ENCODE measurements at places on chromosomes 1 and 21.

GRCh38 chr1:34532113-34532512 lies 222.7 kb upstream of the GJB5 start:
- DNase-seq: no peak

DNA sequence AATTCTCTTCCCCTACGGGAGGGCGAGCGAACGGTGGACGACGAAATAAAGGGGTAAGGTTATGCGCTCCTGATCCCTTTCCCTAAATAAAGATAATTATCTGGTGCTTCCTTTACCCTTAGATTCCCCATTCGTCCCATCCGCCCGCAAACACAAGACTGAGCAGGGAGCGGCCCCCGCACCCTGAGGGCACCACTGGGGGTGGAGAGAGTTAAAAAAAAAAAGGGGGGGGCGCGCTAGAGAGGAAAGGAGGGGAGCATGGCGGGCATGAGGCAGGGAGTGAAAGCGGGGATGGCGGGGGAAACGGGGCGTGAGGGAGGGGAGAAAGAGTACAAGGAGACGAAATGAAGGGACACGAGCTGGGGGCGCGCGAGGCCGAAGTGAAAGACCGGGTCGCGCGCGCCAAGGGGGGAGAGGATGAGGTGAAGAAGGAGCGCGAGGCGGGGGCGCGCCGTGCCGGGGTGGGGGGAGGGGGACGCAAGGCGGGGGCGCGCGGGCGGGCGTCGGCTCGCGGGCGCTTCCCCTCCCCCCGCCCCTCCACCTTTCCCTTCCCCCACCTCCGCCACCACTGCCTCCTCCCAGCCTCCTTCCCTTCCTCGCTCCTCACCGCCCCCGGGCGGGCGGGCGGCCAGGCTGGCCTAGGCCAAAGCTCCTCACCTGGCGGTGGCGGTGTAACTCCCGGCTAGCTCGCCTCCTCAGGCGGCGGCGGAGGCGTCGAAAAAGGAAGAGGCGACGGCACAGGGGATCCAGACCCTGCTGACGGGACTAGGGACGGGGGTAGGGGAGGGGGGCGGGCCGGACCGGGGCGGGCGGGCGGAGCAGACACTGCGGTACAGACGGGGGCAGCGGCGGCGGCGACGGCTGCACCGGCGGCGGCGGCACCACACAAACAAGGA lies 448 bp downstream of the GATAD2B start:
- DNase-seq: peak; percentile 83

GRCh38 chr1:231147896-231148295 lies 14.0 kb upstream of the TRIM67 start:
- no peak for DNase-seq

DNA sequence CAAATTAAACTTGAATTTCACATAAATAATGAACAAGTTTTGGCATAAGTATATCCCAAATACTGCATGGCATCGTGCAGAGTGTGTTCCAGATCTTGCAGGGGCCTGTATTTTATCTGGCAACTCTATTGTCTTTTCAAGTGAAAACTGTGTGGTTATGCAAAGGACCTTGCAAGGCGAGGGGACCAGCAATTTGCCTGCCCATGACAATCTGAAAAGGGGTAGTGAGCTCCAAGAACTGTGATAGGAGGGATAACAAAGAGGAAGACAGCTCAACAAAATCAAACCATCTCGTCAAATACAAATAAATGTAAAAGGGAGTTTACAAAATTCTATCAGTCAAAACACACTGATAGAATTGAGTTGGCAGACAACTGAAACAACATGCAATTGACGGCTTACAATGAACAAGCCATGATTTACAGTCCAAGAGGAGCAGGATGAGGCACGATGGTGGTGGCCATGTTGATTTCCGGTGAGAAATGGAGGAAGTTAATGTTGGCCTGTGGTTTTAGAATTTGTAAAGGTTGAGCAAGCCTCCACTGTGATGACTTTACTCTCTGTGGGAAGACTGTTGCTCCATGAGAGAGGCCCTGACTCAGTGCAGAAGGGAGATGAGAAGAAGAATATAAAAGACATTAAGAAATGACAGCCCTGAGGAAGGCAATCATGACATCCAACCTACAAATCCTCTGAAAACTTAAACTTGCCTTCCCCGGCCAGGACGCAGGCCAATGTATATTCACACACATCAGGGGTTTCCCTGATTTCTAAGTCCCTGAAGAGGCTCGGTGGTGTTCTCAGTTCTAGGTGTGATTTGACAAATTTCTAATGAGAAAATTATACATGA lies 132.2 kb downstream of the ADSS2 start:
- peak; percentile 92 for DNase-seq

- DNase-seq: peak; percentile 50
These were observed 65.7 kb downstream of the DISP1 start for GRCh38 chr1:222880587-222880986.

DNA sequence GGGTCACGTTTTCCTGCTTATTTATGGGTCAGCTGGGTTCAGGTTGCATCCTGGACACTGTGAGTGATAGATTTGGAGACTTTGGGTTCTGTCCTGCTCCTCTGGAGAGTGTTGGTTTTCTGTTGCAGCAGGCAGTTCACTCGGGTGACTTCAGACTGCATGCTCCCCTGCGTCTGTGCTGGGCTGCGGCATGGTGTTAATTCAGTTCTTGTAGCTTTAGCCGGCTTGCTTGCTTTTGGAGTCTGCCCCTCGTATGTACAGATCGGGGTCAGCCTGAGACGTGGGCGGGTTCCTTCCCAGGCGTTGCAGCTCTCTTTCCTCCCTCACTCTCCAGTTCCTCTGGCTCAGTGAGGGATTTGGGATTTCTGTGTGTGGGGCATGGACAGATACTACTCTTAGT lies 38.0 kb downstream of the PCNT start:
- DNase-seq: no peak

GRCh38 chr1:61708953-61709907 lies 15.7 kb downstream of the TM2D1 start:
- no peak for DNase-seq

DNA sequence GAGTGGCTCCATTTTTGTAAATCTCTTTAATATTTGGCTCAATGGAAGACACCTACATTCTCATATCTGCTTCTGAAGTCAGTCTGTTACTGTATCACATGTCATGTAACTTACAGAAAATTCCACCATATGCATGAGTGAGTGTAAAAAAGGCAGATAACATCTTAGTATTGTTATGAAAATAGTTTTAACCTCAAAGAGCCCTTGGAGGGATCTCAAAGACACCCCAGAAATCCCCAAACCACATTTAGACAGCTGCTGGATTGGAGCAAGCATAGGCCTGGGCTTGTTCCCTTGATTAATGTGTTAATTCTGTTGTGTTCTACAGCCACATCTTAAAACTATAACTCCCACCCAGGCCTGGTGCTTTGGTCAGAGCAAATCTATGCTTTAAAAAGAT lies 16.9 kb downstream of the MACO1 start:
- DNase-seq: peak; percentile 49

DNA sequence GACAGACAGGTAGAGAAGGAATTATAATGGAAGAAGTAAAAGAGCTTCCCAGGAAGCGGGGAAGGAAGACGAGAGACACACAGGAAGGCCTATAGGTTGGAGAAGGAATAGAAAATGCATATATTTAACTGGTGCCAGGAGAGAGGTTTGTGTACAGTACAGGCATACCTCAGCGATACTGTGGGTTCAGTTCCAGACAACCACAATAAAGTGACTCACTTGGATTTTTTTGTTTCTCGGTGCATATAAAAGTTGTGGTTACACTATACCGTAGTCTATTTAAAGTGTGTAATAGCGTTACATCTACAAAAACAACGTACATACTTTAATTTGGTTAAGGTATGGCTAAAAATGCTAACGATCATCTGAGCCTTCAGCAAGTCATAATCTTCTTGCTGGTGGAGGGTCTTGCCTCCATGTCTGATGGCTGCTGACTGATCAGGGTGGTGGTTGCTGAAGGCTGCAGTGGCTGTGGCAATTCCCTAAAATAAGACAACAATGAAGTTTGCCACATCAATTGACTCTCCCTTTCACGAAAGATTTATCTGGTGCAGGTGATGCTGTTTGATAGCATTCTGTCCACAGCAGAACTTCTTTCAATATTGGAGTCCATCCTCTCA lies 16.0 kb downstream of the YARS1 start:
- DNase-seq: peak; percentile 72

- DNase-seq: peak; percentile 76
These were observed 21.8 kb downstream of the ATF3 start for GRCh38 chr1:212630158-212630900.

- no peak for DNase-seq
These were observed 121.9 kb downstream of the ATG4C start for GRCh38 chr1:62905872-62906271.

GRCh38 chr1:97654876-97655585 lies 265.8 kb downstream of the DPYD start:
- DNase-seq: no peak

DNA sequence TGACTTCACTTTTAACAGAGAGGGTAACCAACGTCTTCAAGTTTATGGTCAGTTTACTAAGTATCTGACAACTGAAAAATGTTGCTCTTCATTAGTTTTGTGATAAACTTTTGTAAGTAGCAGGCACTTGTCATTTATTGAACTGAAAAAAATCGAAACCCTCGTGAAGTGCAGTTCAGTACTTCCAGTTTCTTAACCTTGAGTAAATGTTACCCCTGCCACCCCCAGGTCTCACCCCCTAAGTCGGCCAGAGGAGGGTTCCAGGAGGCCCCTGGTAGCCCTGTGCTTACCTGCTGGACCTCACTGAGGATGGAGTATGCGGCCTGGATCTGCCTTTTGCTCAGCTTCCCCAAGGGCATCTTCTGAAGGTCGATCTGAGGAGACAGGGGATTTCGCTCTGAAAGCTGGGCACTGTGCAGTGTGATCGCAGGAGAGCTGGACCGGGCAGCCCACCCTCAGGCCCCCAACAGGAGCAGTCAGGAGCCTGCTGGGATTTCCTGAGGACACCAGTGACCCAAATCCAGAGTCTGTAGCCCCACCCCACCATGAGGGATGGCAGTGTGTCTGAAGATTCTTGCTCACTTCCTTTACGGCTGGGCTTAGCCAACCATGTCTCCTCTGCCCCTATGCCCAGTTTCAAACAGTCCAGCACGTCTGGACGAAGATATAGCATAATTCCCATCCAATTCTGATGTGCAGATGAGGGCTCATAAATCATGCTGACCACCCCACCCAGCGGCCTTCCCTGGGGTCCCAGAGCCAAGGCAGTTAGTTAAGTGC lies 37.6 kb downstream of the PARP1 start:
- no peak for DNase-seq

DNA sequence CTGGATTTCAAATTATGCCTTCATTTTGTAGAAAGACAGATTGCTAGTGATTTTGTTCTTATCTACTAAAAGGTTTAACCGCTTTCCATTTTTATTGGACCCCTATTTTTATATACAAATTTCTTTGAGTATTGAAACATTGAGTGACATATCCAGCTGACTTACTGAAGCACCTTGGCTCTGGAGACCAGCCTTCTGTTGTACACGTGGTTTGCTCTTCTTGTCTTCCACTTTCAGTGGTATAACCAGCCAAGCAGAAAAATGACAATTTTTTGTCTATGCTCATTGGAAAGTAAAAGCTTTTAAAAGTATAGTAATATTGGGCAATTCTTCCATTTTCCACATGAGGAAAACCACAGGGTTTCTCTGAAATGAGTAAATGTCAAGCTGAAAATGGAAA lies 4.4 kb downstream of the F13B start:
- no peak for DNase-seq

DNA sequence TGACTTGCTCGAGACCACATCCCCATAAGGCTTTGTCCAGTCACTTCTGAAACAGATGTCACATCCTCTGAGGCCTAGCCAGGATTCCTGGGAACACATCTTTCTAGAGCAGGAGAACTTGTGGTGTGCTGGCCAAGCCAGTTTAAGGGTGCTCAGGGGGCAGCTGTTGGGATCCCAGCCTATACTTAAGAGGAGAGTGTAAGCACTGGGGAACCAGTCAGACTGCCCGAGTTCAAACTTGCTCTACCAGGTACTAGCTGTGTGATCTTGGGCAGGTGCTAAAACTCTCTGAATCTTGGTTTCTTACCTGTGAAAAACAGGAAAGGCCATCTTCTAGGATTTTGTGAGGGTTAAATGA lies 15.6 kb upstream of the LY9 start:
- no peak for DNase-seq

DNA sequence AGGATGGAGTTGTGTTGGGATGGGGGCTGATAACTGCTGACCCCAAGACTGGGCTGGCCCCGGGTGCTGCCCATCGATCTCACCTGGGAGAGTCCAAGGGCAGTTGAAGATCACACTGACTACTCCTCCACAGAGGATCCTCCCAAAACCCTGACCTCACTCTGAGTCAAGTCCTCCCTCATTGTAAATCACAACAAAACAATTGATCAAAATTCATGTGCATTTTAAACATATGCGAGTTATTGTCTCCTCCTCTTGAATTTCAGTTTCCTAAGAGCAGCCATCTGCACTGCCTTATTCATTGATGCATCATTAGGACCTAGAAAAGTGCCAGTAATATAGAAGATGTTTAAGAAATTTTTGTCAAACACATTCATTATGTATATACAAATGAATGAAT lies 273.6 kb downstream of the C1orf94 start:
- no peak for DNase-seq

- DNase-seq: peak; percentile 72
These were observed 12.5 kb upstream of the SPSB1 start for GRCh38 chr1:9280015-9280860.

DNA sequence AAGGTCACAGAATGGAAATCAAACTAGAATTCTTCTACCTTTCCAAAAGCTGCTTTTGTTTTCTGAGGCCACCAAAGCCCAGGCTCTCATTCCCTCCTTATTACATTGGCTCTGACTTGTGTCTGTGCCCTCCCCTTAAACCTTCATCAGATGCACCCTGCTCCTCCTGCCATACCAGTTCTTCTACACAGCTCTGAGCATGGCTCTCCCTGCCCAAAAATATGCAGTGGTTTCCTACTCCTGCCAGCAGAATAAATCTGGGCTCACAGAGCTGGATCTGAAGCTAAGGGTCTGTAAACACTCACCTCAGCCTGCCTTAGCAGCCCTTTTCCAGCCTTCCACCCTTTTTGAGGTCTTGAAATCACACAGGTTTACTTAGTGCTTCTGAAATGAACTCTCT lies 55.0 kb downstream of the TTC3 start:
- no peak for DNase-seq

DNA sequence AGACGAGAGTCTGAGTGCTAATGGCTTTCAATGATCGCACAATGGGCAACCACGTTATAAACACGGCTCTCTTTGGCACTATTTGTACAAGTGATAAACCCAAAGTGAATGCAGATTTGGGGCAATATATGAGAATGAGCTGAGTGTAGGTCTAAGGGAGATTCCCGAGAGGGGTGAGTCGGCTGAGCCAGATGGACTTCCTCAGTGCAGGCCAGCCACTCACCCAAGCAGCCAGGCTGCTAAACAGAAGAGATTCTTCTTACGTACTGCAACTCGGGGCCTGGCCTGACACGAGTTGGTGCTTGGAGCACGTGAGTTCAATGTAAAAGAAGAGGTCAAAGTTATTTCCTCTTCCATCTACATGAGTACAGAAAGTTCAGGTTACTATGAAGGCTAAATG lies 6.2 kb upstream of the MIXL1 start:
- DNase-seq: no peak

DNA sequence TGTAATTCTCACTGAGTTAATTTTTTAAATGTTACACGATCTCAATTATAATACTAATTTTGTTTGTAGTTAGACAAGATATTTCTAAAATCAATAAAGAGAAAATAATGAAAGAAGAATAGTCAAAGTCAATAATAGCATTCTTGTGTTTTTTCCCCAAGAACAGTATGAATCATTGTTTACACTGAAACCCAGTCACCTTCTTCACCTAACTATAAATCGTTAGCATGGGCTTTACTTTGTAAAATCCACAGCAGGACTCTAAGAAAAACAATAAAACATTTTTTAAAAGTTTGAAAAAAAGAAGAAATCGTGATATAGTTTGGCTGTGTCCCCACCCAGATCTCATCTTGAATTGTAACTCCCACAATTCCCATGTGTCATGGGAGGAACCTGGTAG lies 234.6 kb upstream of the LYPLAL1 start:
- no peak for DNase-seq

GRCh38 chr21:32812035-32812434 lies 40.5 kb upstream of the PAXBP1 start:
- no peak for DNase-seq
